T-helper 1 cell treated with Interleukin-12 subunit alpha and Interleukin-12 subunit beta and Interleukin-4 antibody, amounts not matched to agents 30 ng/mL and 1 ng/mL, for 36 hours (primary cell): ENCODE measurements at places on chromosomes 6 and 20. TPM values are rescaled to one million over a fixed set of nuclear protein-coding genes. Genes with fewer than 3 reads are reported as not detected.

The ADGRB3 gene
- total RNA-seq = not detected in 2 replicates

The MOG gene
- total RNA-seq = not detected in 2 replicates

The ILRUN gene
- 84.8 and 88.3 TPM in 2 replicates for total RNA-seq

The GNRH2 gene
- total RNA-seq = 1.3 and 1.8 TPM in 2 replicates

The QKI gene
- 65.4 and 72.1 TPM in 2 replicates for total RNA-seq

The PEDS1 gene
- 33.7 and 33.9 TPM in 2 replicates for total RNA-seq

The PLAGL2 gene
- total RNA-seq = 35.0 and 35.5 TPM in 2 replicates

The BICRAL gene
- total RNA-seq = 25.9 and 26.1 TPM in 2 replicates

The CRIP3 gene
- 0.27 TPM in 1 of 2 replicates, not detected in the other for total RNA-seq
